Activated CD4-positive, CD25-positive, alpha-beta regulatory T cell treated with anti-CD3 and anti-CD28 coated beads, Interleukin-2, amount 50 U/mL, for 72 hours (primary cell): ENCODE measurements at places on chromosomes 1 and 21.

GRCh38 chr21:43913928-43914327 lies 48.9 kb downstream of the AGPAT3 start:
- DNase-seq: no peak

- DNase-seq: no peak
These were observed 37.4 kb downstream of the PRDM2 start for GRCh38 chr1:13737398-13737797.

DNA sequence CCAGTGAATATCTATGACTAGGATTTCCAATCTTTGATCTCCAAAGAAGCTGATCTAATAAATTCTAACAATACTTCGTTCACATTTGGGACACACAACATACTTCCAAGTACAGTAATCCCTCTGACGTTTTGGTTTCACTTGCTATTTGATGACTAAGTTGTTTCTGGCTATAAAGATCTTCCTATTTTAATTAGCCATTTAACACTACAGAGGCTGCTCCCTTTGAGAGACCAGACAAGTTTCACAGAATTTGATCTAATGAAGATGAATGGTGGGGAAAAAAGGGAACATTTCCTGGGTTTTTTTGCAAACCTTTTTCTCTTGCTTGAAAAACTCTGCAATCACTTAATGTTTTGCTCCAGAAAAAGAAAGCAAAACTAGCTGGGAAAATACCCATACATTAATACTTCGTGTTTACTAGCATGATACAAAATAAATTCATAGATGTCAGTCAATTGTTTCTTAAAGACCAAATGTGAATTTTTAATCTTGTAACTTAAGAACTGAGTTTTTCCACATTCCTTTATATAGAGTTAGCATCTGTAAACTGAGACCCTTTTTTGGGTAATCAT lies 28.0 kb upstream of the GLIS1 start:
- DNase-seq: no peak

GRCh38 chr1:102884238-102884637 lies 224.1 kb downstream of the COL11A1 start:
- no peak for DNase-seq

DNA sequence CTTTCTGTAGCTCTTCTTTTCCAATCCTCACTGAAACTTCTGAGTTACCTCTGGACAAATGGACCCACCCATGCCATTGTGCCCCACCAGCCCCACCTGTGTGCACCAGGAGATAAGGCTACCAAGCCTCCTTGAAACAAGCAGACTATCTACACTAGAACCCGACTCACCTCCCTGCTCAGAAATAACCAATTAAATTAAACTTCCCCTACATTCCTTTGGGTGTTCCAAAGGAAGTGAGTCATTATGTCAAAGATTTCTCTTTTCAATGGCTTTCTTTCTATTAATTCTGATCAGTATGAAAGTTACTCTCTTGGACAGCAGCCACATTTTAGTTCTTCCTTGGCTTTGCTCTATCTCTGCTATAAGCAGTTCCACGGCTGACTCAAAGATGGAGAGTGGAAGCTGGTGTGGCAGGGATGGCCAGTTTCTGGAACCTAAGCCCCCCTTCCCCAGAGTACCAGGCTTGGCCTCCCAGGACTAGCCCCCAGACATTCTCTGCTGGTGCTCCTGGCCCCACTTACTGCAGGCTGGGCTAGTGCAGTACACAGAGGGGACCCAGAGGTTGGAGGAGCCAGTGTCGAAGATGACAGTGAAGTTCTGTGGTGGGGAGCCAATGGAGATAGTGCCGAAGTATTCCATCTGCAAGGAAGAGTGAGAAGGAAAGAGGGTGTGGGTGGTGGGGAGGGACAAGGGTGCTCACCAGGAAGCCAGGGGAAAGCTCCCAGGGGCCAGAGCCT lies 1.9 kb downstream of the CTSE start:
- DNase-seq: no peak

- DNase-seq: no peak
These were observed 161.2 kb upstream of the NFIA start for GRCh38 chr1:60921175-60921574.

DNA sequence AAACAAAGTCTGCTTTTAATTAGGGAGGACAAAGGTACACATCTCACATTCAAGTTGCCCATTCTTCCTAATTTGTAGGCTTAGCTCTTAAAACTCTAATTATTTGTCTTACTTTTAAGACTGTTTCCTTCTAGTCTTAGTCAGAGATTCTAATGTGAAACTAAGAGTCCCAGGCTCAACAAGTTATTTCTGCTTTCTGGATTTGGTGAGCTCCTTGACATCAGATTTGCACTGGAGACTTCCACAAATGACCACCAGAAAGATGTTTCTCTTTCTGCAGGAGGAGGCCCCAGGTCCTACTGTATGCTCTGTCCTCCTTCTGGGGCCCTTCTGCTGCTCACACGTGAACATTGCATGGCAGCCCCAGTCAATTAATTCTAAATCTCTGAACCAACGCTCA lies 194.2 kb upstream of the JUN start:
- DNase-seq: no peak

- DNase-seq: no peak
These were observed 155.1 kb upstream of the DNAH14 start for GRCh38 chr1:224774378-224774777.

DNA sequence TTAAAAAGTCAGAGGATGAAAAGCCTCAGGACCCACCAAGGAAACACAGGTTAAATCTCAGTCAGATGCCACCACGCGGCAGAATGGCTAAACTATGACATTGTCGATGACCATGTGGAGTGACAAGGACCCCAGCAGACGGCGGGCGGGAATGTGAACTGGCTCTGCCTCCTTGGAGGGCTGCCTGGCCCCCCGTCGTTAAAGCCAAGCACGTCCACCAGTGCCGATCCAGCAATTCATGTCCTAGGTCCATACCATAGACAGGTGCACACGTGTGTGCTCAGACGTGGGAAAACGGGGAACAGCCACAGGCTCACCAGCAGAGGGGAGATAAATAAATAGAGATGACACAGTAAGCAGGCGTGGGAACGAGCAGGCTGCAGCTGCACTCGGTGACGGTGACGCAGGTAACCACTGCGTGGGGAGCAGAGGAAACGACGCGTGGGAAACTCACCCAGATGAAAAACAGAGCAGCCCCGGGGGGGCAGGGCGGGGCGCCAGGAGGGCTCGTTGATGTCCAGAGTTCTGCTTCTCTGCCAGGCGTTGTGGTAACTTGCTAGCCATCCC lies 28.3 kb upstream of the PCBP3 start:
- DNase-seq: peak; percentile 74
